NCI-H2029 treated with DMSO at 0.1 percent for 48 hours (cell line): ENCODE measurements at places on chromosomes 5 and 9.
A peak's percentile ranks its signal among the peaks of the same experiment; 100 is the strongest.

- DNase-seq = no peak
These were observed 1134.3 kb upstream of the C9orf72 start for GRCh38 chr9:28707616-28708015.

DNA sequence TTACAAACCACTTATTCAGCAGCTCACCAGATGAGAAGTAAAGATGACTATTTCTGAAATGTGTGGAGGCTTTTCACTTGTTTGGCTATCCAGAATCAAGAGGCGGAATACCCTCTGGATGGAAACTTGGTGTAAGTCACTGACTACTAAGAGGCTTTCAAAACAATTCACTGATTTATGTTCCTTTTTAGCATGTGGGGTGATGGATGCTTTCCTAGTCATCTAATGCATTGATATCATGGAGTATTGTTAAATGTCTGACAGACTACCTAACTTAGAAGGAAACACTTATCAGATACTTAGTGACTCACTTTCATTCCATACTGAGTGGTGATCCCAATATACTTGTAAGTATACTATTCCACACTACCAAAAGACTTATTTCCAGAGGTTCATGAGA lies 141.4 kb downstream of the PLK2 start:
- DNase-seq = no peak

DNA sequence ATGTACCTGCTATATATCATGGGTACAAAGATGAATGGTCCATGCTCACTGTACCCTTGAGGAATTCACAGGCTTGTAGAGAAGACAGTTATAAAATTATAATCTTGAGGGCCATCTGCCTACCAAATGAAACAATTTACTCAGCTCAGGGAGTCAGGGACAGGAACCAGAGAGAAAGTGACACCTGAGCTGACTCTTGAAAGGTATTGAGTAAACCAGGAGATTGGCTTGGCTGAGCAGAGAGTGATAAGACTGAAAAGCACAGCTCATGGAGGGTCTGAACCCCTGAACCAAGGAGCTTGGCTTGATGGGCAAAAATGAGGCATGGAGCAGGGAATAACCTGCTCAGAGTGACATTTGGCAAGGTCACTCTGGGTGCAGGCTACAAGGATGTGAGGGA lies 147.3 kb downstream of the FAM114A2 start:
- no peak for DNase-seq

GRCh38 chr5:84494453-84494852 lies 109.8 kb upstream of the EDIL3 start:
- no peak for DNase-seq

GRCh38 chr5:74332682-74333081 lies 307.8 kb downstream of the ENC1 start:
- no peak for DNase-seq

- peak; percentile 10 for DNase-seq
These were observed 250.2 kb downstream of the PDZD2 start for GRCh38 chr5:31889001-31889561.

DNA sequence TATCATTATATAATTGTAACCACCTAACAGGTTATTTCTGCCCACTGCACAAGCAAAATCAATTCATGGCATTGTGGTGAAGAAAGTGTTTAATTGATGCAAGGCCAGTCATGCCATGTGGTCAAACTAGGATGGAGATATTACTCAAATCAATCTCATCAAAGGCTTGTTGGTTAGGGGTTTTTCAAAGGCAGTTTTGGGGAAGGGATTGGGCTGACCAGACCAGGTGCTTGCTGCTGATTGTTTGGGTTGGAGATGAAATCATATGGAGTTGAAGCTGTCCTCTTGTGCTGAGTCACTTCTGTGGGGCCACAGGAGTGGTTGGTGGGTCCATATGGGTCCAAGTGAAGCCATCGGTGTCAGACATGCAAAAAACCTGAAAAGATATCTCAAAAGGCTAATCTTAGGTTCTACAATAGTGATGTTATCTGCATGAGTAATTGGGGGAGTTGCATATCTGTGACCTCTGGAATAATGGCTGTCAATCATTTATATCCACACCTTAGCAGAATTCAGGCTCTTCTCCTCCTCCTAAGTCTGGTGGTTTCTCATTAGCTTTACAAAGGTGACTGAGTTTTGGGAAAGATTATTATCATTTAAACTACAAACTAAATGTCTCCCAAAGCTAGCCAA lies 44.9 kb downstream of the HMGCS1 start:
- DNase-seq = no peak

- DNase-seq = no peak
These were observed 1.4 kb downstream of the HMGCR start for GRCh38 chr5:75338408-75338807.
